ENCODE measurements at places on chromosomes 16 and 17.

DNA sequence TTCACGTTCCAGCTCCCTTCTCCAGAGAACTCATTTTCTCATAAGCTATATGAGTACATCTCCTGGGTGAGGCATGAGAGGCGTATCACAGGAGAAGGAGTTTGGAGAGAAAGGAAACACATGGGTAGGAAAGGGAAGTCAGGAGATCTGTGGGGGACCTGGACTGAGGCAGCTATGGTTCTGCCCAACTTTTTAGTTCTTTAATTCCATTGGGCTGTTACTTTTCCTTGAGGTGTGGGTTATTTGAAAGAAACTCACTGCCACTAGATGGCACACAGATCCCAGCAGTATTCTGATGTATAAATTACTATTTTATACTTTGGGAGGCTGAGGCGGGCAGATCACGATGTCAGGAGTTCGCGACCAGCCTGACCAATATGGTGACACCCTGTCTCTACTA is 63.6 kb downstream of the NUP93 start:
- DNase-seq, result no peak

DNA sequence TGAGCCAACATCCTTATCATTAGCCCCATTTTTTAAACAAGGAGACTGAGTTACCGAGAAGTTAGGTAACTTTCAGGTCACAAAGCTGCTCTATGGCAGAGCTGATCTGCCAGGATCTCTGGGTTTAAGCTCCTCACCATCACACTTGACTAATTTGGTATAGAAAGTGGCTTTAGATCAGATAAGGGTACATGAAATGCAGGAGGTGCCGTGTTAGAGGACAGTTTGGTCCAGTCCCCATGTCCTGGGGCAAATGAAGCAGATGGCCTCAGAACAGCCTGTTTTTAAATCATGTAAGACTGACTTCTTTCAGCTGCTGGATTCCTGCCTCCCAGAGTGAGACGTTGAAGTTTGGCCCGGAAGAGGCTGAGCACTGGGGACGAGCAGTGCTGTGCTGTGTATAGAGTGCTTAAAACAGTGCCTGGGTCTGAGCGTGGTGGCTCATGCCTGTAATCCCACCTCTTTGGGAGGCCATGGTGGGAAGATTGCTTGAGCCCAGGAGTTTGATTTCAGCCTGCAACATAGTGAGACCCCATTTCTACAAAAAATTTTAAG is 187.0 kb upstream of the CACNG3 start:
- no peak for DNase-seq

DNA sequence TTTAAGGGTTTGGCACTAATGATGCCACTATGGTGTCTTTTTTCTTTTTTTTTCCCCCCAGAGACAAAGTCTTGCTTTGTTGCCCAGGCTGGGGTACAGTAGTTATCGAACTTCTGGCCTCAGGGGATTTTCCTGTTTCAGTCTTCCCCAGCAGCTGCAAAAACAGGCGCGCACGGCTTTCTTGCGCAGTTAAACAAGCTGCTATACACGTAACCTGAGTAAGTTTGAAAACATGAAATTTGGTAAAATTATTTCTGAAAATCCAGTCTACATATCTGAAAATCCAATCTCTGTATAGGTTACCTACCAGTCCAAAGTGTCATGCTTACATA is 11.8 kb downstream of the TEX14 start:
- no peak for DNase-seq

- no peak for DNase-seq
Observed at GRCh38 chr17:64259426-64259825, 3.6 kb downstream of the TEX2 start.

DNA sequence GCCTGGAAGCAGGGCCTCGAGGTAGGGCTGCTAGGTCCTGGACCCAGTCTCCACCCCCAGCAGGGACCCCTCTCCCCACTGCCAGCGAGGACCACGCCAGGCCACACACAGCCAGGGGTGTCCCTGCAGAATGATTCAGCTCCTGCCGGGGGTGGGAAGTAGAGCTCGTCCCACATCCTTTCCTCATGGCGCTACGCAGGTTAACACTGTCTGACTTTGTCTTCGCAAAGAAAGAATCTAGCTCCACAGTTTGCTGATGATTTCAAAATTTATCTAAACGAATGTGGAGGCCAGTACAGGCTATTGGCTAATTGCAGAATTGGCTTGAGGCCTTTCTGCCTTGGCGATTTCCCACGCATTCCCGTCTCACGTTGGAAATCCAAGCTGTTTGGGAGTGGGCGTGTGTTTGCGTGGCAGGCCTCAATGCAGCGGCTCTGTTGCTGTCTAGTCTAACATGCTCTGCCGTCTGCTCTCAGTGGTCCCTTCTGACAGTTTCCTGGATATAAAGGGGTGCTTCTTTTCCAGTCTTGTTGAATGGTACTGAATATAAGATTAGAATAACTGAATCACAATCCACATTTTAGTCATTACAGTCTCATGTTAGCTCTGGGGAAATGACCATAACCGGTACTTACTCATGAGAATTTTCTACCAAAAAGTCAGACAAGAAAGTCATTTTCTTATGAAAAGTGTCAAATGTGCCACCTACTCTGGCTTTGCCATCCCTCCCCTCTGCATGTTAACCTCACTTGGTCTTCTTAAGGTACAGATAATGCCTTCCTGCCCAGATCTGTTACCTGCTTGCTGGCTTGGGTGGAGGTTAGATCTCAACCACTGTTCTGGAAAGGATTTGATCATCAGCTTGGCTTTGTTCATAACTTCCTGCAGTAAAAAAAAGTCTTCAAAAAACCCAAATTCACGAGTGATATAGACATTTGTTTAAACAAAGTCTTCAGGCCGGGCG is 252.4 kb downstream of the NTN1 start:
- no peak for DNase-seq

DNA sequence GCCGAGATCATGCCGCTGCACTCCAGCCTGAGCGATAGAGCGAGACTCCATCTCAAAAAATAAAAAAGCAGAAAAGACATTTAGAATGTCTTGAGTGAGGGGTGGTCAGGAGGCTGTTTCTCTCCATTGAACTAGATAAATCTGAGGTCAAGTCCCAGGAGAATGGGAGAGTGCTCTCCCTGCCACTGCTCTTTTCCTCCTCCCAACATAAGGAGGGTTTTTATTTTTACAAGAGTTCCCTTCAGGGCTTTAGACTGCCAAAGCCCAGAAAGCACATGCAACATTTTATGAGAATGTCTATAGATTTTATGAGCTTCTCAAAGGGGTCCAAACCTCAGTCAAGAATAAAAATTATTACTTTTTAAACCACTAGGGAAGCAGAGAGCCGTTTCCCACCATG is 1.6 kb downstream of the RND2 start:
- no peak for DNase-seq

Measured in activated T-cell treated with anti-CD3 and anti-CD28 coated beads for 4 hours (primary cell).